Activated naive CD4-positive, alpha-beta T cell treated with anti-CD3 and anti-CD28 coated beads, Interleukin-2, amount 50 U/mL, for 16 hours (primary cell): ENCODE measurements at places on chromosomes 4 and X.
A peak's percentile ranks its signal among the peaks of the same experiment; 100 is the strongest.

DNA sequence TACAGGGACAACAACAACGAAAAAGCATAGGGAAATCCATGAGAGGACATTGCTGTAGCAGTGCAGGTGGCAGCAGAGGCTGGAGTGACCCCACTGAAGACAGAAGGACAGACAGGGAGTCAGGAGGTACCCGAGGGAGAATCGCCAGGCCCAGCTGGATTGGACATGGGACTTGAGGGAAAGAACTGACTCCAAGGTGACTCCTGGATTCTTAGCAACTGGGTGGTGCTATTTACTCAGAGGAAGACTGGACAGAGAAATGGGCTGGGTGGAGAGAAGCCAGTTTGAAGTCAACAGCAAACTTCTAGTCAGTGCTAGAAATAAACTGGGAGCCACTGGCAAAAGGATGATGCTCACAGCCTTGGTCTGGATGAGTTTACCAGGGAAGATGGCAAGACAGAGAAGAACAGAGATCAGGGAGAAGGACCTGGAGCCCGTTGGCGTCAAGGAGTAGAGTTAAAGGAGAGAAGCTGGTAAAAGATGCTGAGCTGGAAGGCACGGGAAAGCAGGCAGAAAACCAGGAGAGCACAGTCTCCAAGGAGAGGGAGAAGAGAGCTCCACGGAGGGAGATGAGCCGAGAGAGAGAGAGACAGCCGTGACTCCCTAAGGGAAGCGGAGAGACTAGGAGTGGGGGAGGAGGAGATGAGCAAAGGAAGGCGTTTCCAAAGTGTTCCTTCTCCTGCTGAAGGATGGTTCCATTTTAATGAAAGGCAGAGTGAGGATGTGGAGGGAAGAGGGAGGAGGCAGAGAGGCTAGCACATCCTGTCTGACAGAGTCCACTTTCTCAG lies 119.4 kb downstream of the AFAP1 start:
- DNase-seq = no peak

GRCh38 chr4:4590546-4590945 lies 48.7 kb upstream of the STX18 start:
- no peak for DNase-seq

GRCh38 chr4:70177090-70177489 lies 18.4 kb upstream of the ODAM start:
- no peak for DNase-seq

DNA sequence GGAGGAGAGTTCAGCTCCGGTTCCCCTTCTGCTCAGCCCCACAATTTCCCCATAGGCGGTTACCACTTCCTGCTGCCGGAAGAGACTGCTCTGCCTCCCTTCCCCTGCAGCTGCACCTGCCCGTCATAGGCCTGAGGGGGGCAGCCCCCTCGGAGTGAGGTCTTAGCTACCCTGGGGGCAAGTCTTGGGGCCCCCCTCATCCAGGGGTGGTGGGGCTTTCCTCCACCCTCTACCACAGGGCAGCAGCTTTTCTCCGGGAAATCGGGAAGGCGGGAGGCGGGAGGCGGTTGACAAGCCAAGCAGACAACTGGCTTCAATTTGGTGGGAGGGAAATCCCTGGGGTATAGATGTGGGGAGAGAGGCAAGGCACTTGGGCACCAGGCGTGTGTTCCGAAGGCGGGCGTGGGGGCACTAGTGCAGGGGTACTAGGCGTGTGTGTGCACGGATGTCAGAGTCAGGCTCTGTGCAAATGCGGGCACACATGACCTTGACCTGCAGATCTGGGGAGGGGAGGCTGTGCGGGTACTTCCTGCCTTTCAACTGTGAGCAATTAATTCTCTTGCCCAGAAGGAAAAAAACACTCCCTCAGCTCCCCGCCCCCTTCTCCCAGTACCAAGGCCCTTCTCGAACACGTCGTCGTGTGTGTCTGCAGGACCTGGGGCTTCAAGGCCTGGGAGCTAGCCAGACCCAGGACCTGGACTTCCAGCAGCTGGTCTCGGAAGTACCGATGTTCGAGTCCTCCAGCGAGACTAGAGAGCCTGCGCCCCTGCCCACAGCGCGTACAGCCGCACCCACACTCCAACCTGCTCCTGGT lies 1.0 kb upstream of the ARHGAP4 start:
- peak; percentile 67 for DNase-seq

GRCh38 chr4:151485541-151486131 lies 76.7 kb downstream of the FHIP1A start:
- DNase-seq = no peak

DNA sequence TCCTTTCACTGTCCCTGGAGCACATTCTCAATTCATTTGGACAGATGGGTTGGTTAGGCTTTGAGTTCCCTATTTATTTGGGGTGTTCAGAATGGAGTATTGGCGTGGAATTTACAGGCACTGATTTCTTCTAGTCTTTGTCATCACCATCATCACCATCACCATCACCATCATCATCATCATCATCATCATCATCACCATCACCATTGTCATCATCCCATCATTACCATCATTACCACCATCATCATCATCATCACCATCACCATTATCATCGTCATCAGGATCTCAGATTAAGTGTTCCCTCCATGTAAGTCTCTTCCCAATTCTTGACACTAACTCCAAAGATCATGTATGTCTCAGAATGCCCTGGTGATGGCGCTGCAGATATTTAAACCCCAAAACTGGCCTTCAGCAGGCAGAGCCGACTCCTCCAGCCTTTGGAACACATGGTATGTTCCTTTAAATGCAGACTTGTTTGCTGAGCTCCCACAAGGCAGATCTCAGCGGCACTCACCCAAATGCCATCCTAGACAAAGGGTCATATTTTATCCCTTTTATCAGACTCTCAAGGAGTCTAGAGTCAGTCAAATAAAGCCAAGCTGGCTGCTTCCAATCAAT lies 19.8 kb upstream of the FAM9A start:
- DNase-seq = no peak

DNA sequence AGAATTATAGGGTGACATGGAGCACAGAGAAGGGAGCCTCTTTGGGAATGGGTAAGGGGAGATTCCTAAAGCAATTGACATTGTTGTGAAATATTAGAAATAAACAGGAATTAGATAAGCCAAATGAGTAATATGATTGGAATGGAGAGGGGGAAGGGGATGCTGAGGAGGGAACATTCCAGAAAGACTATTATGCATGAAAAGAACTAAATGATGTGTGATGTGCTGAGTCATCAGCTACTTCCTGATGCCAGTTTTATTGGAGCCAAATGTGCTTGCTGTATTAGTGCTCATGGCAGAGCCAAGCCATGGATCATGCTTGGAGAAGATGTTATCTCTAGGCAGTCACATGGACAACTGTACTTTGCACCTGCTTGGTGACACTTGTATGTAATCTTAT lies 189.0 kb upstream of the HCCS start:
- no peak for DNase-seq

GRCh38 chrX:41445781-41446358 lies 1.3 kb upstream of the NYX start:
- no peak for DNase-seq

DNA sequence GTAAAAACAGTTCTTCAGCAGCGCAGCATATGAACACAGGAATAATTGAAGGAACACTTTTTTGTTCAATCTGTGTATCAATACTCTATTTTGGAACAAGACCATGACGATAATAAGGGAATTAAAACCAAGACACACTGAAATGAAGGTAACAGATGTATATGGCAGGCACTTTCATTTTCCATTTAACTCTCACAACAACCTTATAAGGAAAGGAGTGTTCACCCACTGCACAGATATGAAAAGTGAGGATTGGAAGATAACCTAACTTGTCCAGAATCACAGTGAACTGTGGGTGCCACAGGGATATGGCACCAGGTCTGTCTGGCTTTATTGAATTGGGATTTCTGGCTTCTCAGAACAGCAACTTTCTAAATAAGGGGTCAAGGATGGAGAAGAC lies 153.3 kb downstream of the MID1IP1 start:
- DNase-seq = no peak

- no peak for DNase-seq
These were observed 37.7 kb upstream of the TASL start for GRCh38 chrX:30615229-30615628.

- DNase-seq = no peak
These were observed 452 bp upstream of the RAI2 start for GRCh38 chrX:17861489-17862011.

GRCh38 chr4:100483796-100484195 lies 34.0 kb downstream of the EMCN start:
- DNase-seq = no peak

DNA sequence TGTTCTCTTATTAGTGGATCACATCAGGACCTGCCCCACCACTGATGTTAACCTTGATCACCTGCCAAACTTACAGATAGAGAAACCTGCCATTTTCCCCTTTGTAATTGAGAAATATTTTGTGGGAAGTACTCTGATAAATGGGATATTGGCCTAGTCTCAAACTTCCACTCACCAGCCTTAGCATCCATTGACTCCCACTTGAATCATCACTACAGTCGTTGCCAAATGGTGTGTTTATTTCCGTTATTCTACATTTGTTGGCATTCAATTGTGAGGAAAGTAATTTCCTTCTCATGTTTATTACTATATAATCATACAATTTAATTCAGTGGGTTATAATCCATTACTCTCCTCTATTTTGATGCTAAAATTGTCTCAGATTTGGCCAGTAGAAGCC lies 156.4 kb upstream of the CXCL13 start:
- no peak for DNase-seq

DNA sequence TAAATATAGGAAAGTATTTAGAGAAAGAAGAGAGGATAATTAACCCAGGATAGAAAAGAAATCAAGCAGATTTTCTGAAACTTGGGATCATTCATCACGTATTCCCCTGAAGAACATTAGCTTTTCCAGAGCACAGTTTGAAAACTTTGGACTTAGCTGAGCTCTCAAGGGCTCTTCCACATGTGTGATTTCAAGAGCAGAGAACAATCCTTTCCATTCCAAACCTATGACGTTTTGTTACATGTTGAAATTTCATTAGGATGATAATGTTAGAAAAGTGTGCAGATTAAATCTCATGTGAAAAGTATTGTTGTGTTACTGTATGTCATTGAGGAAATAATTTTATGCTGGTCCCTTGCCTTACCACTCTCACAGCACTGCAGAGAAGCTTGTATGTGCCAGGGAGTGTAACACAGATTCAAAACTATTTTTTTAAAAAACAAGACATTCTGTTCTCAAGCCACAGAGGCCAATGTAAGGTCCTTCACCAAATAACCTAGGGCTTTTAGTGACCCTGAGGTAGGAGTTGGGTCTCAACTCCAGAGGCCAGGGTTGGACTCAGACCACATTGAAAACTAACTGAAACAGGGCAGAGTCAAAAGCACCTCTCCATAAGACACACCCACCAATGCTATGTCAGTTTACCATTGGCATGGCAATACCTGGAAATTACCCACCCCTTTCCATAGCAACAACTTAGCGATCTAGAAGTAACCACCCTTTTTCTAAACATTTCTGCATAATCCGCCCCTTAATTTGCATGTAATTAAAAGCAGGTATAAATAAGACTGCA lies 141.3 kb downstream of the ANXA5 start:
- no peak for DNase-seq

DNA sequence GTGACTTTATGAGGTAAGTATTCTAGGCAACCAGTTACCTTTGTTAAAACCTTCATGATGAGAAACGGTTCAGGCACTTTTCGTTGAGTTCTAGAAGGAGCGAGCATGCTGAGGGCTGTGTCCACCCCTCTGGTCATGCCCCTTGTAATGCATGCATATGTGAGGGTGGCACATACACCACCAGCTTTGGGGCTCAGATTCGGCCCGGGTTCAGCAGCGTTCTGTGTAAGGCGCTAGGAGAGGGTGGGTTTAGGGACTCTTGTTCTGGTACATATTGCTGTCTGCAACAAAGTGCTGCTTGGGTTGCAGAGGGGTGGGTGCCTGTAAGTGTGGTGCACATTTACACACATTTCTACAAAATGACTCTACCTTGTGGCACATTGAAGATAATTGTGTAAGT lies 54.5 kb downstream of the NOP14 start:
- no peak for DNase-seq

GRCh38 chr4:19380600-19380999 lies 871.1 kb upstream of the SLIT2 start:
- no peak for DNase-seq

- DNase-seq = no peak
These were observed 420.3 kb downstream of the FAT4 start for GRCh38 chr4:125735102-125735501.

GRCh38 chrX:36974911-36975310 lies 33.3 kb upstream of the FAM47C start:
- no peak for DNase-seq

GRCh38 chr4:89256203-89256800 lies 51.3 kb downstream of the GPRIN3 start:
- no peak for DNase-seq

- DNase-seq = no peak
These were observed 34.7 kb downstream of the RBPJ start for GRCh38 chr4:26355392-26356052.

- no peak for DNase-seq
These were observed 10.6 kb upstream of the BCOR start for GRCh38 chrX:40108162-40108958.

DNA sequence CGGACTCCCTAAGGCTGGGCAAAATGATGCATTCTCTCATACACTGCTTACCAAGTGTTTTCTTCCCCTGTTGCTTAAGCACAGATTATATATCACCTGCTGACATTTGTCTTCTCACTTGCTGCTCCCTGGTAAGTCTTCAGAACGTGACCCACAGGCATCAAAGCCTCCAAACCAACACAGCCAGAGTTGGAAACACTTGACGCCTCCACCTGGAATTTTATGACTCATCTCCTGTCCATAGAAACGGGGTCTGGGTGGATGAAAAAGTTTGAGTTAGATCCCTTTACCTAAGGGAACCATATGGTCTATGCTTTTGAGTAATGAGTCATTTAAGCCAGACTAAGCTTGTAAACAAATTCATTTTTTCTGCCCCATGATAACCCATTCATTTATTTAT lies 251.6 kb downstream of the USP46 start:
- DNase-seq = no peak

DNA sequence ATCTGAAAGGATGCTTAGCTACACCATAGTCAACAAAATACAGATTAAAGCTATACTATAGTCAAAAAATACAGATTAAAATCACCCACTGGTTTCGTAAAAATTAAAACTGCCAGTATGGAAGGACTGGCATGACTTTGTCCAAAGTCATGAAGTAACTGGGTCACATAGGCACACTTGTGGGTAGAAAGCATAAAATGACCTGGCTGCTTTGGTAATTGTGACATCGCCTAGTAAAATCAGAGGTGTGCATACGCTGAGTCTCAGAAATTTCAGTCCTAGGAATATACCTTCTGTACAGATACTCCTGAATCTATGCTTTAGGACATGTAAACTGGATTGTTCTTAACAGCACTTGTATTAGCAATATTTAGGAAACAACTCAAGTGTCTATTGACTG lies 28.1 kb downstream of the CLNK start:
- no peak for DNase-seq

DNA sequence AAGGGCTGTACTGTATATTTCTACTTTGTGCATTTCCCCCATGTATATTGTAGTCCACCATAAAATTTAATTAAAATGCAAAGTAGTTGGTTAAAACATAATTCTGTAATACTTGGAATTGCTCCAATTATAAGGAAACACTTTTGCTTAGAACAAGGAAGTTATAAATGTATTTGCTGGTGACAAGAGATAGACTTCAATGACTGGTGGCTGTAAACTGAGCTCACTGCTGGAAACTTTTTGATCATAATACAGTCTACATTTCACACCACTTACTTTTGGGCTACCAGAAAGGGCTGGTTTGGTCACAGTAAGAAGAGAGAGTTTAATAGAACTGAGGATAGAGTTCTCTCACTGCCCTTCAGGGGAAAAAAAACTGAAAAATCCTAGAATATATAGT lies 32.7 kb downstream of the DCAF8L2 start:
- DNase-seq = no peak
